ENCODE measurements at places on chromosomes 4 and X.

DNA sequence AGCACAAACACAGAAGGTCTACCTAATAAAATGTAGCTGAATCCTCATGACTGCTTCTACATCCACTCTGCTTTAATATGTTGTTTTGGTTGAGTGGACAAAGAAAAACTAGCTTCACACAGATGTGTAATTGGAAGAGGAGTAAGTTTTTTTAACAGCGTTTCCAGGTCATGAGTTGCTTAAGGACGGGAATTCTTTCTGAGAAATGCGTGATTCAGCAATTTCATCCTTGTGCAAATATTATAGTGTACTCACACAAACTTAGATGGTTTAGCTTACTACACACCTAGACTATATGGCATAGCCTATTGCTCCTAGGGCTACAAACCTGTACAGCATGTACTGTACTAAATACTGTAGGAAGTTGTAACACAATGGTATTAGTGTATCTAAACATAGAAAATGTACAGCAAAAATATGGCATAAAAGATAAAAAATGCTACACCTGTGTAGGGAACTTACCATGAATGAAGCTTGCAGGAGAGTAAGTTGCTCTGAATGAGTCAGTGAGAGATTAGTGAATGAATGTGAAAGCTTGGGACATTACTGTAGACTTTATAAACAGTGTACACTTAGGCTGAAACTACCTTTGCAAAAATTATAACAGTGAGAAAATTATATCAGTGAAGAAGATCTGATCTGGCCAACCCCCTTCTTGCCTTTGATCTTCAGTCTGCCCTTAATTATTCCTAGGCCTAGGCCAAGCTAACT is 70.8 kb upstream of the IL15 start:
- DNase-seq = no peak

- DNase-seq = no peak
Observed at GRCh38 chrX:105017641-105018040, 202.9 kb downstream of the TEX13A start.

GRCh38 chr4:84338367-84338766 is 160.7 kb downstream of the NKX6-1 start:
- DNase-seq = no peak

DNA sequence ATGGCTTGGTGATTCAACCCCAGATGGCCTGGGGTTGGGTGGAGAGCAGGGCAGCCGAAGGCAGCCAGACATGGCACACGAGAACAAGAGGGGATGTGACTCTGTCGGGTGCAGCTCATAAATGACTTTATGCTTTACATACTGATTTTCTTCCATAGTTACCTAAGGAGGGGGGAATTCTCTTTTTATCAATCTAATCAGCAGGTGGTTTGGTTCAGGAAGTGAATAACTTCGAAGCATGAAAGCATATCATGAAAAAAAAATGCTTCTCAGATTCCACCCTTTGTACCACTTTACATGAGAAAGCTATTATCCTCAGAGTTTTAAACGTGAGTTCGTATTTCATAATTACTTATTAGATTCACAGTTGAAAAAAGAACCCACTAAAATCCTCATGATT is 908.9 kb upstream of the LCORL start:
- no peak for DNase-seq
